Stimulated activated CD8-positive, alpha-beta memory T cell treated with anti-CD3 and anti-CD28 coated beads, Interleukin-4, amount 100 ng/mL, for 48 hours (primary cell): ENCODE measurements at places on chromosomes 11 and 22.

DNA sequence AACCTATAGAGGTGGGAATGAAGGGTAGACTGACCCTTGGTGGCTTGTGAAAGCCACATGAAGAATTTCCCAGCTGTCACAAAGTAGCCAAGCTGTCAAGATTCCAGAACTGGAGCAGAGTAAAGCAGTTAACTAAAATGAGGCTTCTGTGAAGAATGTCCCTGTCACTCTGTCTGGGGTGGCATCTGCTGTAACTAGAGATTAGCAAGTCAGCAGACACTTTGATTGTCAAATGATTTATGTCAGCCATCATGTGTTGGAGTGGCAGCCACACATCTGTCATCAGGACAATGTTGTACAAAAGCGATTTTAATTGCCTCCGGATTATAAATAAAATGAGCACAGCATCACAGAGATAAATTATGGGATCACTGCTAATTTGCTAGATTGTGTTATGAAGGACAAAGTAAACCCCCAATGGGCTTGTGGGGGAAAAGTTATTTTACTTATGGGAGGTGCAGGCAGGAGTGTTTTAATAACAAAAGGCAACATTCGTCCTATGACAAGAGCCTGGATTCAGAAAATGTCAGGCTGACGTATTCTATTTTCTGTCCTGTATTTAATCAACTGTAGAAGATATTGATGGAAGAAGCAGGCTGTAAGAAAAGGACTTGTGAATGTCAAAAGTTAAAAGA is 270.9 kb downstream of the FAM181B start:
- DNase-seq = no peak

- DNase-seq = no peak
Observed at GRCh38 chr22:43177479-43177878, 9.5 kb downstream of the TTLL12 start.

DNA sequence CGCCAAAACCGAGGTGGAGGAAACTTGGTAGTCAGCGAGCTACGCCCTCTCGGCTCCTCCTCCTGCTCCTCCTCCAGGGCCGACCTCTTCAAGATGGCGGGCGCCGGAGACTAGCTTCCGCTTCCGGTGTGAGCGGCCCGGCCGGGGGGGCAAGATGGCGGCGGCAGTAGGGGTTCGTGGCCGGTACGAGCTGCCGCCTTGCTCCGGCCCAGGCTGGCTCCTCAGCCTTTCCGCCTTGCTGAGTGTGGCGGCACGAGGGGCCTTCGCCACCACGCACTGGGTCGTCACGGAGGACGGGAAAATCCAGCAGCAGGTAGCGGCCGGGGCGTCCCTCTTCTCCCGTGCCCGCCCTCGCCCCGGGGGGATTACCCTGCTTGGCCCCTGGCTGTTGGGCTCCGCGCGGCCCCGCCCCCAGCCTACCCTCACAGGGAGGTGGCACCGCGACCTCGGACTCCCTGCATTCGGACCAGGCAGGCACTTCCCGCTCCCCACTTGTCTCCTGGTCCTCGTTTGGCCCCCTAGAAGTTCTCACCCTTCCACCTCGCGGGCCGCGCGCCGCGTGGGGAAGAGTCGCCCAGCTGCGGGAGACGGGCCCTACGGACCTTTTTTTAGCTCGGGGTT is at the start of gene TTC17:
Gene TTC17 (plus strand): TSS at position 120 of the 621 bp plus-strand sequence. CDS start 35 bp downstream, at position 155.
- peak; percentile 95 for DNase-seq

DNA sequence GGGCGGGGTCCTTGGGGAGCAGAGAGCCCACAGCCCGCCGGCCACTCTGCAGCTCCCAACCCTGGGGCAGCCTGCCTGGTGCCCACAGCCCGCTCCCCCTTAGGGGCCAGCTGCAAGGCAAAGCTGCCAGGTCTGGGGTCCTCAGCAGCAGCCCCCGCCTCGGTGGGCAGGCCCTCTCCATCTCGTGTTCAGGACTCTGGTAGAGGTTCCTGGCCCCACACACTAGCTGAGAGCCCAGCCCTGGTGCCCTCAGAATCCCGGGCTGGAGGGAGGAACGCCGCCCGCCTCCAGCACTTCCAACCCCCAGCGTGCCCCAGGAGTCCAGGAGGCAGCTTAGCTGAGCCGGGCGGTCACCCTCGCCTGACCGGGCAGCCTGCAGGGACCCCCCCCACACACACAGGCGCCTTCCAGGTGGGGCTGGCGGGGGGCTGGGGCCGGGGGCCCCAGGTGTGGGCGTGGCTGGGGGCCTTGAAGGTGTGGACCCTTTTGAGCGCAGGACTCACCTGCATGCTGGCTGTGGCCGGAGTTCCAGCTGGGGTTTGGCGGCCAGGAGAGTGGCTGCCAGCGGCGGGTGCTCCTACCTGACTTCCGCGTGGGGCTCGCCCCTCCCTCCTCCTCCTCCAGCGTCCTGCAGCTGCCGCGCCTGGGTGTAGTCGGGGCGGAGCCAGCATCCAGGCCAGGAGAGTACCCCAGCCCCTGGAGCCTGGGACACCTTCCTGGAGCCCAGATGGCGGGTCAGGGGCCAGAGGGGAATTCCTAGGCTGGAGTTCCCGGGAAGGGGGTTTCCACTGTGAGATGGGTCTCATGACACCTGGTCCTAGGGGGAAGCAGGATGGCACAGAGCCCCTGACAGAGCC is at the start of gene ANO9:
Gene ANO9 (minus strand): TSS at position 594 of the 857 bp plus-strand sequence. CDS start 85 bp downstream, at position 509.
- DNase-seq = peak; percentile 73

GRCh38 chr22:30097861-30098260 is 17.6 kb downstream of the HORMAD2 start:
- no peak for DNase-seq

- peak; percentile 58 for DNase-seq
Observed at GRCh38 chr11:44949160-44950030, 1.3 kb downstream of the TP53I11 start.

GRCh38 chr11:60504219-60504905 is 10.8 kb upstream of the MS4A13 start:
- no peak for DNase-seq

DNA sequence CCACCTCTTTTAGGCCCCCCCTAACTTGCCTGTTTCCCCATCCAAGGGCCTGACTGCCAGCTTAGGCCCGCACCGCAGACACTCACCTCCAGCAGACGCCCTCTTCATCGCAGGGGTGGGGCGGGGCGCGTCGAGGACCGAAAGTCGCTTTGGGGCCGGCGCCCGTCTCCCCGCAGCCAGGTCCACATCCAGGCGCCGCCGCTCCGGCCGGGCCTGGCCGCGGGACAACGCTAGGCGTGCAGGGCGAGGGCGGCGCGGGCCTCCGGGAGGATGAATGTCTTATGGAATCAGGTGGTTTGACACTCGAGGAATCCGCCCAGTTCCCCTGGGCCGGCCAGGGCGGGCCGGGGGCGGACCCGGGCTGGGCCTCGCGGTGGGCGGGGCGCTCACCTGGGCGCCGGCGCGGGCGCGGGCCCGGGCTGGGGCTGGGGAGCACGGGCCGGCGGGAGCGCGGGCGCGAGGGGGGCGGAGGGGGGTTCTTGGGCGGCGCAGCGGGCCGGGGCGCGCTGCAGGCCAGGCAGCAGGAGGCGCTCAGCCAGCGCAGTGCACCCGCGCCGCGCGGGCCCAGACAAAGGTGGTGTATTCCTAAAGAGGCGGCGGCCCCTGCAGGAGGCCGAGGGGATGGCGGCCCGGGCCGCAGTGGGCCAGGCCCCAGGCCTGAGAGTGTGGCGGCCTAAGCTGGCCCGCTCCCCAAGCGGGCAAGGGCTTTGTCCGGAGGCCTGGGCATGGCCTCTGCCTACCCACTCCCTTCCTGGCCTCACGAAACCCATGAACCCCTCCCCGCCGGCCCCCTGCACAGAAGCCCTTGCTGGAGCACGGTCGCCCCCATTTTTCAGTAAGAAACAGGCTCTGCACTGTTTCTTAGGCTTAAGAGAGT is 177.6 kb downstream of the IGLL1 start:
- peak; percentile 70 for DNase-seq

- DNase-seq = peak; percentile 47
Observed at GRCh38 chr11:73152861-73153483, 10.9 kb upstream of the FCHSD2 start.

- DNase-seq = no peak
Observed at GRCh38 chr11:72136684-72137262, 1.2 kb downstream of the FOLR3 start.

- no peak for DNase-seq
Observed at GRCh38 chr22:31179345-31179744, 19.4 kb downstream of the RNF185 start.

GRCh38 chr11:94834911-94835593 is 66.9 kb downstream of the AMOTL1 start:
- DNase-seq = no peak

DNA sequence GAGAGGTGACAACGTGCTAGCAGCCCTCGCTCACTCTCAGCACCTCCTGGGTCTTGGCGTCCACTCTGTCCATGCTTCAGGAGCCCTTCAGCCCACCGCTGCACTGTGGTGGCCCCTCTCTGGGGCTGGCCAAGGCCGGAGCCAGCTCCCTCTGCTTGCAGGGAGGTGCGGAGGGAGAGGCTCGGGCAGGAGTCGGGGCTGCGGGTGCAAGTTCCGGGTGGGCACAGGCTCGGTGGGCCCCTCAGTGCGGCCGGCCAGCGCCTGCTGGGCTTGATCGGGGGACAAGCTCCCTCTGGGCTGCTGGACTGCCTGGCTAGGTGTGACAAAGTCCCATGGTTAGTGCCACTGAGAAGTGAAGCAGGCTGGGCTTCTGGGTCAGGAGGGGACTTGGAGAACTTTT is 245.8 kb downstream of the JRKL start:
- DNase-seq = no peak

DNA sequence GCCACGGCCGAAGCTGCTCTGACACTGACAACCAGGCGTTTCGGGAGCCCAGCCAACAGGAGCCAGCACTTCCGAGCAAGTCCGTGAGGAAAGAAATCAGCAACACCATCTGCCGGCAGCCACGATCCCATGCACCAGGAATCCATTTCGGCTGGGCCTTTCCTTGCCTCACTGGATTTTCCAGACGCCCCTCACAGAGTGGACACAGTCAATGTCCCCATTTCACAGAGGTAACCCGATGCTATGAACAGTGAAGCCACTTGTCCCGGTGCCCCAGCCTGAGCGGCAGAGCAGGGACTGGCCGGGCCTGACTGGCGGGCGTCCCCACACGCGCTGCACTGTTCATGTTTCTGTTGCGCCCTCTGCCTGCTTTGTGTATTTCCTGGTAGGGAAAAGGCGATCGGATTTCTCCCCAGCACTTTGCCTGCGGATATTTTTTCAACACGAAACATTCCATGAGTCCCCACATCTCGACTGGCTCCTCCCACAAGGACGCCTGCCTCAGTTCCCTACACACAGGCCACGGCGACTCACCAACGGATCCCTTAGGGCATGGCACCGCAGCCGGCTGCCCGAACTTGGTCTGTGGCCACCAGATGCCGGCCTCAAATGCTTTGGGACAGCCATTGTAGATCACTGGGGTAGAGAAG is 55.3 kb downstream of the TRMU start:
- DNase-seq = no peak

DNA sequence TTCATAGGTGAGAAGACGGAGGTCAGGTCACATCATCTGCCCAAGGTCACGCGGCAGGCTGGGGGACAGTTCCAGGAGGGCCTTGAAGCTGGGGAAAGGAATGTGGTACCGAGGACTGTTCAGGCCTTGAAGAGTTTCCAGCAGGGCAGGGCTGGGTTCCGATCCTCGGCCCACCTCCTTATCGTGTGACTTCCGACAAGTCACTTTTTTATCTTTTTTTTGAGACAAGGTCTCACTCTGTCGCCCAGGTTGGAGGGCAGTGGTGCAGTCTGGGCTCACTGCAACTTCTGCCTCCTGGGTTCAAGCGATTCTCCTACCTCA is 623 bp downstream of the NDUFS8 start:
- no peak for DNase-seq

- no peak for DNase-seq
Observed at GRCh38 chr22:26897384-26897783, 240.0 kb downstream of the MIAT start.

- DNase-seq = no peak
Observed at GRCh38 chr22:40243891-40244290, 66.2 kb downstream of the TNRC6B start.

GRCh38 chr22:35540595-35541253 is at the start of gene RASD2:
Gene RASD2, plus strand, starts transcription at chr22:35540831. Its CDS starts 5,979 bp downstream, at chr22:35546810.
- DNase-seq = peak; percentile 60

DNA sequence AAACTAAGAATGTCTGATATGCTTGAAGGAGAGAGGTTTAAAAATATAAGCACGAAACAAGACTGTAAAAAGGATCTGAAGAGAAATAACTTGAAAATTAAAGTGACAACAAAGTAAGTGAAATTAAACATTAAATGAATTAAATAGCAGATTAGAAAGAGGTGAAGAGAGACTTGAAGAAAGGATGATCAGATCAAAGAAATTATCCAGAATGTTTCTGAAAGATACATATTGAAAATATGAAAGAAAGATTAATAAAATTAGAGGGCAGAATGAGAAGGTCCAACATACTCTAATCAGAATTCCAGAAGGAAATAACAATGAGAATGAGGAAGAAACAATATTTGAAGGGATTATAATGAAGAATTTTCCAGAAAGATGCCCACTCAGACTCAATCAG is 151.1 kb downstream of the FAM76B start:
- DNase-seq = no peak

GRCh38 chr11:8219257-8220021 is 44.2 kb downstream of the LMO1 start:
- DNase-seq = peak; percentile 49

DNA sequence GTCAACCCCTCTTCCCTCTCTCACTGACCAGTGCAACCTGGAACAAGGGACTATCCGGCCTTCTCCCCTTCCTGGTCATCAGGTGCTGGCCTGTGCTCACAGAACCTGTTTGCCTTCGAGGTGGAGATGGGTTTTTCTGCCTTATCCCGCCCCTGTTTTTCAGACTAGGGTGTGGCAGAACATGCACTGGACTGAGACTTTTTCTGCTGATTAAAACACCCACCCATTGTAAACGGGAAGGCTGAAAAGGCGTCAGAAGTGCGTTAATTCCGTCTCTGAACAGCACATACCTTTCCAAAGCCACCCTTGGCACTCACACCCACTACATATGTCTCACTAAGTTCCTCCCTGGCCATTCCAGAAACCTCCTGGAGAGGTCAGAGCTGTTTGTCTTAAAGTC is 4.4 kb upstream of the B3GNT6 start:
- DNase-seq = no peak

DNA sequence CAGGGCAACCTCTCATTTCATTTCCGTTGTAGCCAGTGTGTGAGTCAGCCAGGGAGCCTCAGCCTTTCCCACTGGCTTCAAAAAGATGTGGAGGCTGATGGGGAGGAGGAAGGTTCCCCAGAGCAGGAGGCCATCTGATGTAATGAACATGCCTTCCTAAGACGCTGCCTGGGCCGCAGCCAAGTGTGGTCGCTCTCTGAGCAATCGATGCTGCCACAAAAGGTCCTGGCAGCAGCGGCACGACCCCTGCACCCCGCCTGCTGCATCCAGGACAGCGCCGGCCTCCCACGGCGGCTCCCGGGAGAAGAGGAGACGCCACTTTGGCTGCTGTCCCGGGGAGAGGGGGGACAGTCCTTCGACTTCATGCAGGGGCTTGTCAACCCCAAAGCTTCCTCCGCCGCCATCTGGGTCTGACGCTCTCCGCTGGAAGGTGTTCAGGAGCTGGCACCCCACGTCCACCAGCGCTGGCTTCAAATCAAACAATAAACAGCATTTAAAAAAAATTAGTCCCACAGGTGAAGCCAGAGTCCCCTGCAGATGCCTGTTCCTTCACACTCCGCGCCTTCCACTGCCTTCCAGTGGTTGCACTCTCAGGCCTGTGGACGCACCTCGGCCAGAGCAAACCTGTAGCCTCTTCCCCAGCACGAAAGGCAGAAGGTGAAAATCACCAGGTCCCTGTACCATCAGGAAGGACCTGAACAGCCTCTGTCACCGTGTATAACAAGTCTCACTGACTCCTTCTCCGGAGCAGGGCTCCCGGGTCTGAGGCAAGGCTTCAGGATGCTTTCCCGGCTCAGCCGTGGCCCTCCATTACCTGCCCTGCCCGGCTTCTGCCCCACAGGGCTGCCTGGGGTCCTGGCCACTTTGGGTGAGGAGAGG is 930.7 kb downstream of the BRD1 start:
- no peak for DNase-seq
